ENCODE measurements at places on chromosomes 3 and 15. TPM values are rescaled to one million over a fixed set of nuclear protein-coding genes. Genes with fewer than 3 reads are reported as not detected.

- no peak for DNase-seq
These were observed 11.9 kb downstream of the TLNRD1 start for GRCh38 chr15:81012588-81012987.

- DNase-seq = no peak
These were observed 96.1 kb downstream of the TFDP2 start for GRCh38 chr3:142053244-142053643.

KCNMB3 gene
- 5.1 TPM for total RNA-seq

RYR3 gene
- total RNA-seq = 0.65 TPM

GRCh38 chr3:13088028-13089006 lies 15.1 kb upstream of the IQSEC1 start:
- DNase-seq = no peak

DNA sequence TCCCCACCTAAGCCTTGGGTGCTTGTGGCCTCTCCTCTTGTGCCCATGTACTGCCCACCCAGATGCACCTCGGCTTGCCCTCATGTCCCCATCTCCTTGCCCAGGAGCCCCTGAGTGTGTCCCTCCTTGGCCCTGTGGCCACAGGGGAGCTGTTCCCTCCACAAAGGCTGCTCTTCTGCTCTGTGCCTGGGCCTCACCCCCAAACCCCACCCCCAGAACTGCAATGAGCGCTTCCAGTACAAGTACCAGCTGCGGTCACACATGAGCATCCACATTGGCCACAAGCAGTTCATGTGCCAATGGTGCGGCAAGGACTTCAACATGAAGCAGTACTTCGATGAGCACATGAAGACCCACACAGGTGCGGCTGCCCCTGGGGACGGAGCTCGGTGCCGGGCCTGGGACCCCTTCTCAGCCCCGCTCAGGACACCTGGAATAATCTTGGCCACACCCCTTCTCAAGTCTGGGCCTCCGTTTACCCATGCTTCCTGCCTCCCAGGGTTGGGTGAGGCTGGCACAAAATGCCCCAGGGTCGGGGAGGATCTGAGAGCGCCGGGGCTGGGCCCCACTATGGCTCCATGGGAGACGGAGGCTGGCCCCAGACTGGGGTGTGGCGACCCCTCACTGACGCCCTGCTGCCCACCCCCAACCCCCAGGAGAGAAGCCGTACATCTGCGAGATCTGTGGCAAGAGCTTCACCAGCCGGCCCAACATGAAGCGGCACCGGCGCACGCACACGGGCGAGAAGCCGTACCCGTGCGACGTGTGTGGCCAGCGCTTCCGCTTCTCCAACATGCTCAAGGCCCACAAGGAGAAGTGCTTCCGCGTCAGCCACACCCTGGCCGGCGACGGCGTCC lies 10.3 kb downstream of the ZBTB47 start:
- no peak for DNase-seq

DNA sequence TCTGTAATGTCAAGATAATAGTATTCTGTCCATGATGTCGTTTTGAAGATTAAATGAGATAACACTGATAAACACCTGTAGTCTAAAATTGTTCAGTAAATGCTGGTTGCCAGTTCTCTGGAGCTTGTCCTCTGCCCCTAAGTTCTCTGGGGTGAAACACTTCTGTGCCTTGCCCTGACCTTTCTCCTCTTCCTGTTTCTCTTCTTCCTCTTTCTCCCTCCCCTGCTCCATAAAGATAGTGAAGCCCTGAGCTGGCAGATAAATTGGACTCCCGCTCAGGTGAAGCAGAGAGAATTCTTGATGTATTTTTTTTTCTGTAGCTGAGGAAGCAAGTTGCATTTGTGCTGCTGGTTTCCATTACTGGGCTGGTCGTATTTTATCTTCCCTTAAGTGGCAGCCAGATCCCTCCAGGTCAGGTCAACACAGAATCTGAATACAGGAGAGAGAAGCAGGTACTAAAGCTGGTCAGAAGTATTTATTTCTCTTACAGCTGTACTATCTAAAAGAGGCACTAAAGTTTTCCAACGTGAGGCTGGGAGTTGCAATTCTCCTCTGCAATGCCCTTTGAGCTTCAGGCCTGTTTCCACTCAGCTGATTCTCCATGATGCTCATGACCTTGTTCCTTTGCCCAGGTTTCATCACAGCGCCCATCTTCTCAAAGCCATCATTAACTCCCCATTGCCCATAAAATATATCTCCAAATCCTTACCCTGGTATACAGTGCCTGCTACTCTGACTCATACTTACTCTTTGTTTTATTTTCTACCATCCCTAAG lies 319.3 kb upstream of the CFAP20DC start:
- DNase-seq = no peak

- DNase-seq = no peak
These were observed 64.0 kb upstream of the PLSCR4 start for GRCh38 chr3:146314871-146315270.

KCTD6 gene
- 14.7 TPM for total RNA-seq

GRCh38 chr3:108472001-108472591 lies 38.3 kb downstream of the MYH15 start:
- no peak for DNase-seq

CISH gene
- total RNA-seq = 15.1 TPM

GRCh38 chr3:89098964-89099585 lies 8.3 kb upstream of the EPHA3 start:
- no peak for DNase-seq

GRCh38 chr15:91508633-91509032 lies 344.9 kb upstream of the SLCO3A1 start:
- no peak for DNase-seq

ACKR2 gene
- 6.2 TPM for total RNA-seq

DNA sequence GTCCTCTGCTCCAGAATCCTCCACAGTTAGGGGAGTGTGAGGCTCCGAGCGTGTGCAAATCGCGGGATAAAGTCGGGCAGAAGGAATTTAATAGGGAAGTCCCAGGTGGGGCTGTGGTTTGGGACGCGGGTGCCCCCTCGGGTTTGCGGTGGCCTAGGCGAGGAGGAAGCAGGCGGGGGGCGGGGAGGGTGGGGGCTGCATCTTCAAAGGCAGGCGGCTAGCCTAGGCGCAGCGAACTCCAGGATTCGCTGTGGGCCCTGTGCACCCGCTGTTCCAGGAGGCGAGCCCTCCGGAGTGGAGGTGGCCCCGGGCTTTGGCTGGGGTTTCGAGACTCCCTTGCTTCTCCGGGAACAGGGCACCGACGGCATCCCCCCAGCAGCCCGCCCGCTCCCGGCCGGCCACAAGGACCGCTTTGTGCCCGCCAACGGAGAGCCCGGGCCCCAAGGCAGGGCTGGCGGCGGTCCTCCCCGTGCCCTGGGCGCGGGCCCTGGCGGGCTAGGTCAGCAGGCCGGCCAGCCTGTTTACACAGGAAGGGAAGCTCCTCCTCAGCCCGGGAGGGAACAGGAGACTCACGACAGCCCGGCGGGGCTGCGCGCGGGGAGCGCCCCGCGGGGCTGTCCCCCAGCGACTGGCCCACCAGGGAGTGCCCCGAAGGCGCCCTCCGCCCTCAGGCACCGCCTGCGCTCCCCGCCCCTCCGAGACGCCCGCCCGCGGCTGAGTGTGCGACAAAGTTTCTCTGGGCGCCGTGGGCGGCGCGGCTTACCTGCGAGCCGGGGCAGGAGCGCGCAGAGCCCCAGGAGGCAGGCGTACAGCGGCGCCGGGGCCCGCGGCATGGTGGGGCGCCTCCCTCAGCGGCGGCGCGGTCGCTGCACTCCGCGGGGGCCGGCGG lies 753 bp downstream of the ITGB5 start:
- no peak for DNase-seq

- no peak for DNase-seq
These were observed 70.1 kb upstream of the SGO1 start for GRCh38 chr3:20256144-20256543.

DNA sequence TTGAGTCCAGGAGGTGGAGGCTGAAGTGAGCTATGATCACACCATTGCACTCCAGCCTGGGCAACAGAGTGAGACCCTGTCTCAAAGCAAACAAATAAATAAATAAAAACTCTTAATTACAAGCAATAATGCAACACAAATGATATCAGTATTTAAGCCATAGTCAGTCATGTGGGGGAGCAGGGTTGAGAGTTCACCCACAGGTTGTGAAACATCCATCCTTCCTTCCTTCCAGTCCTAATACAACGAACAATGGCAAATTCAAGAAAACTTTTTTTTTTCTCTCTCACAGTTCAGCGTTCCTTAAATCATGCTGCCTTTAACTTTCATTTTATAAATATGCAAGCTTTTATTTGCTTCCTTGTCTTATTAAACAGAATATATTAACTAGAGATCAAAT lies 24.1 kb downstream of the ZNF592 start:
- no peak for DNase-seq

- no peak for DNase-seq
These were observed 2.6 kb downstream of the BHLHE40 start for GRCh38 chr3:4981665-4982494.

DNA sequence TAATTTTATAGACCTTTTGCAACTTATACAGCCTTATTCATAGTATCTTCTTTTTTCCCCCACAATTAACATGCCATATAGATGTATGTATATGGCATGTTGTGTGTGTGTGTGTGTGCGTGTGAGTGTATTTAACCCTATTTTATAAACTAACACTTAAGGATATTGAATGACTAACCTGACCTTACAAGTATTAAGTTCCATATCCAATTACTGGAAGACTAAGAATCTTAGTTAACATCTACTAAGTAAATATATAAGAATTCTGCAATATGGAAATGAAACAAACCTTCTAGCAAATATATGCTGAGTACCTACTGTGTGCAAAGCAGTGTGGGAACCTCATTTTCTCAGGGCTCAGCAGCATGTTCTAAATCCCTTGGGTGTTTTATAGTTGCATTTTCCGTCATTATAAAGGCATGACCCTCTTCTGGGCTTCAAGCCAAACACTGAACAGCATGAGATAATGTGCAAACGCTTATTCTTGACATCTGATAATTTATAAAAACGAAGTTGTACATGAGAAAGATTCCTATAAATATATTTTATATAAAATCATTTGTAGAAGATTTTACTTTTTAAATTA lies 105.5 kb downstream of the NLGN1 start:
- no peak for DNase-seq

SLC27A2 gene
- total RNA-seq = 11.4 TPM

NSUN3 gene
- total RNA-seq = 10.0 TPM

SLC24A5 gene
- not detected for total RNA-seq

All from omental fat pad (tissue), 4 donors.